ENCODE measurements at places on chromosomes 12 and 14. TPM values are rescaled to one million over a fixed set of nuclear protein-coding genes. Genes with fewer than 3 reads are reported as not detected.

- peak; percentile 55 for DNase-seq
Measured at GRCh38 chr12:83823386-83824045, 1089.1 kb downstream of the SLC6A15 start.

DNA sequence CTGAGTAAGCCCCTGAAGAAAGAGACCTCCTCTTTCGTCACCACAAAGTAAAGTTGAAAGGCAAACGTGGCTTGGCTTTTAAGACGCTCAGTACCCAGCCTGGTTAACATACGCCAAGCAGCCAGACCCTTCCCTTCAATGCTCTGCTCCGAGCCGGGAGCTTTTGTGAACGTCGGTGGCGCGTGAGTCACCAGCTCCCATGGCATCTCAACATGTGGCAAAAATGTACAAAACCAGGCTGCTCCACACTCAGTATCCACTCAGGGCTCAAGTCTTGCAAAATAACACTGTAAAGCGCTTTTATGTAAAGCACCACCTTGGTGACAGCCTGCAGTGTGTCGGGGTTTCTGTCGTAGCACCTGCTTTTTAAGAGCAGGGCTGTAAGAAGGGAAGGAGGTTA is 89.0 kb downstream of the SETD3 start:
- DNase-seq = no peak

DNA sequence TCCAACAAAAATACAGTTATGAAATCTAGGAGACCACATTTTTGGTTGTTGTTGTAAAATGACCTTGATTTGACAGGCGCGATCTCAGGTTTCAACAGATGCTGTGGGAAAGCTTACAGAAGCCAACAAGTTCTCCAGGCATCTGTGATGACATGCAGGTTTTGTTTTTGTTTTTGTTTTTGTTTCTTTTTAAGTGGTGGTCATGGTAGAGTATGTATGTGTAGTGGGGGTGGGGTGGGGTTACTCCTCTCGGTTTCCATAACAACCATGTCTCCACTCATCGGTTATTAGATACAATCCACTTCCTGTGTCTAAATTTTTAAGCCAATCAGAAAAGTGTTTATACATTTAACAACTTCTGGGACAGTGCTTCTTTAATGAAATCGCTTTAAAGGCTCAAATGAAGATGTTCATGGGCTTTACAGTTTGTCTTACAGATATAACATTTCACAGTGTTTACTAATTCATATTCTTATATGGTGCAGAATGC is 199.9 kb upstream of the FOXN3 start:
- peak; percentile 67 for DNase-seq

DNA sequence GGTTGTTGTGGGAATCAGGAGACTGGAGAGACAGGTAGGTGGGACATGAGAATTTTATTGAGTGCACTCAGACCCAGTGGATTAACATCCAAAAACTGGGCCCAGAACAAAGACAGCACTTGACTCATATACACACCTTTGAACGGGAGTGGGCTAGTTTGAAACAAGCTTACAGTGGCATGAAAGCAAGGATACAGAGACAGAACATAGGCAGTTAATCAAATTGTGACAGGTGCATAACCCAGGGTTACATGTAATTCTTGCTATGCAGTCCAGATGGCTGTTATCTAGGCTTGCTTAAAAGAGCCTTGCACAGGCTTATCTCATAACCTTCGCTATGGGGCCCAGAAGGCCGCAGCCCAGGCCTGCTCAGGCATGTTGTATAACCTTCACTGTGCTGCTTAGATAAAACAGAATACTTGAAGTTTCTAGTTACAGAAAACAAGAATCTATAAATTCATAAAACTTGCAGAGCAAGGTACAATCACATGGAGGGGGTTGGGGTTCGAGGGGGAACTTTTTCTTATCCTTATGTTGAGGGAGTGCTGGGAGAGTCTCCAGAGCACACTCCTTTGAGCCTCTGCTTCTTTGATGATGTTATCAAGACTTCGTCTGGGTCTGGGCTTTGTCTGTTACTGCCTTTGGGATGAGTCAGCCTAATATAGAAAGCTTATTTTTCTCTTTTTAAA is 81.7 kb downstream of the TNFAIP2 start:
- DNase-seq = peak; percentile 36

DNA sequence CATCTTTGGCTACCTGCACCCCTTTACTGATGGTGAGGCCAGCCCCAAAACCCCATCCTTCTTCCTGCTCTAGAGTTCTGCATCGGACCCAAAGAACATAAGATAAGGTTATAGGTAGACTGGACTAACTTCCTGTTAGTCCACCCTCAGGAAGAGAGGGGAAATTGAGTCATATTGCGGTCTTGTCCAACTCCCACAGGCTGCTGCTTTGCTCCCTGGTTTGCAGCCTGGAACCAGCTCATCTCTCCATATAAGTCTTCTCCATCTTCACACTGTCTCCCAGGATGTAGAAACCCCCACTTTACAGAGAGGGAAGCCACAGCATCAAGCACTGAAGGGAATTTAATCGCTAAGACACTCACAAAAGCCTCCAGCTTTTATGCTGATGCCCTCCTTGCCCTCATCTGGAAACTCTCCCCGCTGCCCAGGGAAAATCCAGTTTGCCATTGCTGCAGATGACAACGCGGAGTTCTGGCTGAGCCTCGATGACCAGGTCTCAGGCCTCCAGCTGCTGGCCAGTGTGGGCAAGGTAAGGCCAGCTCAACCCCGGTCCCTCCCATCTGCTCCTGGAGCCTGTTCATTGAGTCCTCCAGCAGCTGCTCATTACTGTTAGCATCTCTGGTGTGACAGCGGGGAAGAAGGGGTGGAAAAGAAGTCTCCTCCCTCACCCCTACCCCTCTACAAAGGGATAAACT is 85.3 kb downstream of the B4GALNT3 start:
- DNase-seq = no peak

DNA sequence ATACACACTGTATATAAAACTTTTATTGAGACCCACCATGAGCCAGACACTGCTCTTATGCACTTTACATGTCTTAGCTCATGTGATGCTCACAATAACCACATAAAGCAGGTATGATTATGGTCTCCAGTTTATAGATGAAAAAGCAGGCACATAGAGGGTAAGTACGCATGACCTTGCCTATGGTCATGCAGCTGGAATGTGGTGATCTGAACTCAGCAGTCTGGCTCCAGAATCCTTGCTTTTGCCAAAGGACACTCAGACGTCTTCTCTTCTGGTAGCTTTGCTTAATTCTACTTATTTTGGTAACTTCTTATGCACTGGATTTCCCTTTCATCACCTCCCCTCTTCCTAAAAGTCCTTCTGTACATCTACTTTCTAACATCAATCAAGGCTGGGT is 103.3 kb upstream of the CRY1 start:
- DNase-seq = no peak

CKAP4 gene
- total RNA-seq = 31.9 TPM

GRCh38 chr12:132530447-132530846 is 40.5 kb downstream of the FBRSL1 start:
- no peak for DNase-seq

TEX52 gene
- total RNA-seq = 0.29 TPM

DNA sequence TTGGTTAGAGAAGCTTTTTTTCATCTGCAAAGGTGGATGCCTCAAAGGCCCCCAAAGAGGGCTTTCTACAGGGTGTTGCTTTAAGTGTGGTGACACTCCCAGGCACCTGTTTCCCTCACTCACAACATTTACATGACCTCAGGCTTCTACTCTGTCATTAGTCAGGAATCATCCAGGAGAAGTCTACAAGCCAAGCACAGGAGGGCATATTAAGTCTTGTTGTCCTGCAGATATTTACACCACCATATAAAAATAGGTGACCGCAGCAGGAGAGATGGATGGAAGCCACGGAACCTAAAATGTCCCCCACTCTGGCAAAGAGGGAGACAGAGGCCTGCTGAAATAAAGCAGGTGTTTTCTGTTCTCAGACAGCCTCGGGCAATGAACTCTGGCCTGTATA is 7.5 kb upstream of the DPF3 start:
- DNase-seq = no peak

SYT1 gene
- total RNA-seq = not detected

- DNase-seq = peak; percentile 21
Measured at GRCh38 chr12:18861287-18861858, 123.5 kb downstream of the CAPZA3 start.

LRRK2 gene
- total RNA-seq = 28.4 TPM

KCNH3 gene
- total RNA-seq = 0.57 TPM

MYF6 gene
- not detected for total RNA-seq

DNA sequence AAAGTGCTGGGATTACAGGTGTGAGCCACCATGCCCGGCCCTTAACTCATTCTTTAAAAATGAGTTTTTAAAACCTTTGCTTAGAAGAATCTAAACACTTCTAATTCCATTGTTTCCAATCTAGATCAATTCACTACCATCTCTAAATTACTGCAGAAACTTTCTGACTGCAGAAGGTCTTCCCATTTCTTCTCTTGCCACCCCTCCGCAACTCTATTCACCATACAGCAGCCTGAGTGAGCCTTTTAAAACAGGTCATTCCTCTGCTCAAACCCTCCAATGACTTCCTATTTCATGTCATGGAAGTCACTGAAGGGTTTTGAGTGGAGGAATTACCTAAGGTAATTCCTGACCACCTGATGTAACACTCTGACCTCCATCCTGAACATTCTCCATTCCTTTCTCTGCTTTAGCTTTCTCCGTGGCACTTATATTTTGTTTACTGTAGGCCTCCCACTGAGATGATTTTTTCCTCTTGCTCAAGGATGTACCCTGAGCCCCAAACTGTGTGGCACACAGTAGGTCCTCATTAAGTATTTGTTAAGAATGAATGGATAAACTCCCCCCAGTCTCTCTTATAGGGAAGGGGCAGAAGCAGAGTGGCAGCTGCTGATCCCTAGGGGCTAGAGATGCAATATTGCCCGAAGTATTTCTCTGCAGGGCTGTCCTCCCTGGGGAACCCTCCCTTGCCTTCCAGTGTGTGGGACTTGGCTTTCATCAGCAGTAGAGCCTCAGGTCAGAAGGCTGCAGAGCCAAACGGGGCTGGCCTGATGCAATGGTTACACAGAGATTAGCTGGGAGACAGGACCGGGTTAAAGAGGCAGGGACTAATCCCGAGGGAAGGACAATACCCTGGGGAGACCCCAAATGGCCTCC is 1.2 kb downstream of the DDIT3 start:
- peak; percentile 67 for DNase-seq

MRPL51 gene
- 280 TPM for total RNA-seq

DNA sequence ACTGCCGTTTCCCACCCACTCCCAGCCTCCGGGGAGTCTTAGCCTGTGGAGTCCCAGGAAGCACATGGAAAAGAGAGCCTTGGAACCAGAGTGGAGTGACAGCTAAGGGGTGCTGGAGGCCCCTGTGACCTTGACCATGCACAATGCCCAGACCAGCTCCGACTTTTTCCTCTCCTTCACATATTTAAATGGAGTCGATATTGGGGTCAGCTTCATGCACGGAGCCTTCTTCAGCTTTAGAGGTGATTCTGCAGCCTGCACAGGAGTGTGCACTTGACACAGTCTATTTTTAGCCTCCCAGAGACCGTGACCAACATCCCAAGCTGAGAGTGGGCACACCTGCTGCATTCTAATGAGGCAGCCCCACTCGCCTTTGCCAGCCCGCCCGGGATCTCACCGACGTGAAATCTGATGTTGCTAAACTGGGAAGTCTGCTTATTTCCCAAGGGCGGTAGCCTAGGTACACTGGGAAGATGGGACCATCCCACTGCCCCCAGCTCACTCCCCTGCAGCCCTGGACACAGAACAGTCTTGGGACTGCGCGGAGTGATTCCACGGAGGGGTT is 47.5 kb downstream of the PRMT8 start:
- DNase-seq = no peak

FGF6 gene
- not detected for total RNA-seq

DNA sequence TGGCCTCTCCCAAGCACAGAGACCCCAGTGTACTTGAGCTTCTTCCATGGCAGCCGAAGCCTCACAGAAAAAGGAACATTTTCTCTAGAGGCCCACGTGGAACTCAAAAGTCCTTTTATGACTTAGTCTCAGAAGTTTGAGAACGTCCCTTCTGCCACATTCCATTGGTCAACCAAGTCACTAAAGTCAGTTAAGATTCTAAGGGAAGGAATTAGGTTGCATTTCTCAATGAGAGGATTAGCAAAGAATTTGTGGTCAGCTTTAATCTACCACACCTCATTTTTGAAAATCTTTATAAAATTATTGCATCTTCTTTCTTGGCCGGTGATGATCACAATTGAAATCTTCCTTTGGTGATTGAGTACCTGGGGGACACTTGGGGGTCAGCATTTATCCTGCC is 279.9 kb upstream of the TBX3 start:
- no peak for DNase-seq

DNA sequence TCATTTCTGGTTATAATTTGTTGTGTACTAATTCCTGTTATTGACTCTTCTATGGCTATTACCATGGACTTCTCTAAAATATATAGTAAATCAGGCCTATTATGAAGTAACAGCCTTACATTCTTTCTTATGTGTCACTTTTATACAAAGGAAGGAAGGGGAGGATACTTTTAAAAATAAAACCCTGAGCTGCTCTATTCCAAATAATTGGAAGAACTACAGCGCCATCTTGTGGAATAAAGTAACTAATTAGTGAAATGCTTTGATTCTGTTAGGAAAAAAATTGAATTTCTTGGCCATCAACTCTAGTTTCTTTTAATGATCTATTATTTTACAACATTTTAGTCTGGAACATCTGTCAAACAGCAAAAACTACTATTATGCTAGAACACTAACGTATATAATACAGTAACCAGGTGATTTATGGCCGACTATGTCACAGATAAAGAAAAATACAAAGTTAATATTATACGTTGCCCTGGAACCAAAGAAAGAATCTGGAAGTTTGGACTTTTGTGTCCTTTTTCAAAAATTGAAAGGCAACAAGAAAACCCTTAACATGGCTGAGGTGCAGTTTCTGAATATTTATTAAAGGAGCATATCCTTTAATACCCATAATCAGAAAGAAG is 55.0 kb upstream of the NELL2 start:
- DNase-seq = peak; percentile 86

DNA sequence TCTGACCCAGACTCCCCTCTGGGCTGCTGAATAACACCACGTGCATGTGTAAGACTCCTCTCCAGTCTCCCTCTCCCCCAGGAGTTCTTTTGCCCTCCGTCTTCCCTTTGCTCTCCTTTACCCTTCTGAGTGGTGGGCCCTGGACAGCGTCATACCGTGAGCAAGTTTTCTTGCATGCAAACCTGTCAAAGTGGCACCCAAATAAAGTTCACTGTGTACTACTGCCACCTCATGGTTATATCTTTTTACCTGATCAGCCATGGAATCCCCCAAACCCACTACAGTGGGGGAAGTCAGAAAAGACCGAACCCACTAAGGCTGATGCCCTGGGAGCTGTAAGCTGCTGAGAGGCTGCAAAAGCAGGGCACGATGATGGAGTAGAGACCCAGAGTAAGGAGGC is 131.1 kb upstream of the VRK1 start:
- DNase-seq = peak; percentile 9

GRCh38 chr12:27531896-27532295 is 7.9 kb downstream of the PPFIBP1 start:
- DNase-seq = no peak

DPPA3 gene
- not detected for total RNA-seq

KRT82 gene
- not detected for total RNA-seq

GRCh38 chr12:69511469-69512267 is 41.5 kb downstream of the FRS2 start:
- no peak for DNase-seq

Data from OCI-LY7 (cell line).